Stimulated activated CD4-positive, alpha-beta T cell treated with anti-CD3 and anti-CD28 coated beads, TNF-alpha, amount 100 ng/mL, for 4 hours (primary cell): ENCODE measurements at places on chromosomes 13 and 19.

- no peak for DNase-seq
These were observed 24.3 kb upstream of the TNFSF14 start for GRCh38 chr19:6694147-6694815.

DNA sequence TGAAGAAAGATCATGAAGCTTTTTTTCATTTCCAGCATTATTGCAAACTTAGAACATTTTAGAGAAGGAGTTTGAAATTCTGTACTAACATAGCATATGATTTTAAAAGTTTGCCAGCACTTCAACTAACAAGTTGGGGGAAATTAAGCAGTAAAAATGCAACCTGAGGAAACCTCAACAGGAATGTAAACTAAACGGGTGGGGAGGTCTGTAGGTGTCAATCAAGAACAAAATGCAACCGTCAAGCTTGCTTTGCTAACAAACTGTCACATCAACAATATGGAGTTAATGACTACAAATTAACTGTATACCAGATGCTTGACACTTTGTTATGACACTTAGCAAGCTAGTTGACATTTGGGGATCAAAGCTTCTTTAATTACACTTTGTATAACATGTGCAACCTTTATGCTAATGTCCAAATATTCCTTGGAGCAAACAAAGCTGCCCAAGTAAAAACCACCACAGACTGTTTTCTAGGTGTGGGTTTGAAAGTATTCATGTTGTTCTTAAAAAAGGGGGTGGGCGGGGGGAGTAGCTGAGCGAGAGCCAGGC is 52.1 kb downstream of the DACH1 start:
- DNase-seq: no peak

- no peak for DNase-seq
These were observed at the start of gene UNC13A for GRCh38 chr19:17687857-17688784. Gene UNC13A (minus strand): TSS chr19:17688354. CDS start chr19:17688199, 155 bp downstream.

- DNase-seq: no peak
These were observed 5.9 kb downstream of the MAST1 start for GRCh38 chr19:12843999-12844732.

DNA sequence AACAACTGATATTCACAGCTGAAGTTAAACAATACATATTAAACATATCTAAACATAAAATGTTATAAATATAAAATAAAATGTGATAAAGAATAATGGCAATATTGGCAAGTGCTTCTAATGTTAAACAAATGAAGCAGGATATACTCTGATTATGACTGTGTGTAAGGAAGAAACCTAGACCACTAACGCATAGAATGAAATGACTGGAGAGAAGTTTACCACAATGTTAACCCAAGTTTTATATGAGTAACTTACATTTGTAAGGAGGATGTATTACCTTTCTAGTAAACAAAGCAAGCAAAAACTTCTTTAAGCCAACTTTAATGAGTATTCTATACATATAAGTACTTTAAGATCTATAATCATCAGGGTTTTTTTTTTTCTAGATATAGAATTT is 43.0 kb downstream of the RB1 start:
- DNase-seq: no peak

- no peak for DNase-seq
These were observed 25.9 kb upstream of the CCNP start for GRCh38 chr19:40252395-40252794.

GRCh38 chr13:39417643-39418042 is 185.3 kb downstream of the LHFPL6 start:
- DNase-seq: no peak

DNA sequence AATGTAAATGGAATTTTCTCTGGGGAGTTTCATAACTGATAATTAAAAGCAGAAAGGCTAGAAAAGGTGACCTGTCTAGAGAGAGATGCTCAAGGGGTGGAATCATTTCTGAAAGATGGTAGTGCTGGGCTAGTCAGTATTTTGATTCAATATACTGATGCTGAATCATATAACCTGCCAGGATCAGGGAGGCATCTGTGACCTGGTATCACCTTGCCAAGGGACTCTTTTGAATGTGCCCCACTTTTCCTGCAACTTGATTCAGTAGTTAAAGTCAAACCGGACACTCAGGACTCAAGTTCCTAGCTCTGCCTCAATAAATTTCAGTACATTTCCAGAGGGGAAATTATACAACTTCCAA is 15.8 kb downstream of the LCP1 start:
- no peak for DNase-seq

- no peak for DNase-seq
These were observed 213.1 kb upstream of the SGCG start for GRCh38 chr13:22967669-22968068.

- DNase-seq: no peak
These were observed 68.1 kb downstream of the ARHGEF7 start for GRCh38 chr13:111183087-111183645.

DNA sequence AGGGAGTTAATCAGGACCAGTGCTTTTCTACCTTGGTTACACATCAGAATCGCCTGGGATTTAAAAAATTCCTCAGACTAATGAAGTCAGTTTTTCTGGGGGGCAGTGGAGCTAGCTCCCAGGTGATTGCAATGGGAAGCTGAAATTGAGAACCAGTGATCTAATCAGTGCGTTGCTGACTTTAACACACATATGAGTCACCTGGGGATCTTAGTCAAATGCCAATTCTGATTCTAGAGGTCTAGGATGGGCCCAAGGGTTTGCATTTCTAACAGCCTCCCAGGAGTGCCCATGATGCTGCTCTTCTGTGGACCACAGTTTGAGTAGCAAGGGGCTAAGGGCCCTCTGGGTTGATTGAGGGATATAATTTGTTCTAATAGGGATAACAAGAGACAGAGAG is 54.5 kb downstream of the KL start:
- no peak for DNase-seq

DNA sequence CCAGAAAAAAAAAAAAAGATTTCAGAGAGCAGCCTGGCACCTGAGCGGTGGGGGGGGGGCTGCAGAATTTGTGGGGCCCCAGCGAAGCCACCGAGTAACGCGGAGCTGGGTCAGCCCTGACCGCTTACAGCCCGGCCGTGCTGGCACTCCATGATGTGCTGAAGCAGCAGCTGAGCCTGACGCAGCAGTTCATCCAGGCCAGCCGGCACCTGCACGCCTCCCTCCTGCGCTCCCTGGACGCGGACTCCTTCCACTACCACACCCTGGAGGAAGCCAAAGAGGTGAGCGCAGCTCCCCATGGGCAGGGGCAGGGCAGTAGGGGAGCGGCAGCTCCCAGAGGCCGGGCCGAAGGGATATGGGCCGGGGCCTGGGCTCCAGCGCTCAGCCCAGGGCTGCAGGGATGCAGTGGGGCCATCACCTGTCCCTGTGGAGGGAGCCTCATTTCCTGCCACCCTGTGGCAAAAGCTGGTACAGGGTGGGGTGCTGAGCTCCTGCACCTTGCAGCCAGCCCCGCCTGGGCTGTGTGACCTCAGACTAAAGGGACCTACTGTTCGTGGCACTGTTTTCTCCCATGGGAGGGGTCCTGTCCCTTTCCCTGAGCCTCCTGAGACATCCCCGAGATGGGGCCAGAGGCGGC is 18.3 kb downstream of the C19orf44 start:
- DNase-seq: no peak

GRCh38 chr19:1232652-1233072 is 5.1 kb downstream of the CBARP start:
- DNase-seq: no peak

DNA sequence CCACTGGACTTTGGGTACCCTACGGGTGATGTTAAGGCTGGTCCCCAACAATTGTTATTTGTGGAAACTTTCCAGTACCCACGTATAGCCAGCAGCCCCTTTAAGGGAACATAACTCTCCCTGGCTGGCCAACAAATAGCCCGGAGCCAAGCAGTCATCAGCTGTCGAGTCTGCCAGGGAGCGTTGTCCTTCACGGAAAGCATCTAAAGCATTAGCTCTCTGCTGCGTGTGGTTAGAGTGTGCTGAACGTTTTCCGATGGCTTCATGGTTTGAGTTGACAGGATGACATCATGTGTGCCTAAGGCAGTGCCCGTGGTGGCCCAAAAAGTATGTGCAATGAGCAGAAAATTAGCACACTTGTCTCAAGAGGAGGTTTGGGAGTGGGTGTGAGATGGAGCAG is 3.3 kb upstream of the ZNF556 start:
- DNase-seq: no peak

DNA sequence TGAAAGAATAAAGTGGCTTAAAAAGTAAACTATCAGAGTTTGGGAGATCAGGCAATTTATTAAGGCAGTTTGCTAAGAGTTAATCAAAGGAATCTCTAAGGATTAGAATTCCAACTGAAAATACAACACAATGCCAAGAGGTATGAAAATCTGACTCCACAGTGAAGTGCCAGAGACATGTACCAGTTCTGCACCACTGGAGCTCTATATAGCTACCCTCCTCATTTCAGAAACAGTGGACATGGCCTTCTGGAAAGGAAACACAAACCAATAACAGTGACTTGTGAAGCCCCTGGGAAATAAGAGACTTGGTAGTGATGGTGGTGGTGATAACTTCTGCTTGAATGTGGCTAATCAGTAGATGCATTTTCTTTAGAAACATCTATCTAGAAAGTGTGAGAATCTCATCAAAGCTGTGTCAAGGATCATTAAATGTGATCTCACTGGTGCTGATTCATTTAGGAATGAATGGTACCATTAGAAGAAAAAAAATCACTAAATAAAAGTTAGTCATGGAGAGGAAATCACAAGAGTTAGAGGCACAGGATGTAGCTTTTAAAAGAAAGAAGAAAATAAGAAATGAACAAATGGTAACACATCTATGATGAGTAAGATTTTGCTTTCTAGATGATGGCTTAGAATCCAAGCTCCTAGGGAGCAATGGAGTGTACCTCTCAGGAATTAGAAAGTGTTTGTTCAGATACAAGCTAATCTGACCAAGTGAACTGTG is 20.1 kb upstream of the N4BP2L1 start:
- DNase-seq: no peak

DNA sequence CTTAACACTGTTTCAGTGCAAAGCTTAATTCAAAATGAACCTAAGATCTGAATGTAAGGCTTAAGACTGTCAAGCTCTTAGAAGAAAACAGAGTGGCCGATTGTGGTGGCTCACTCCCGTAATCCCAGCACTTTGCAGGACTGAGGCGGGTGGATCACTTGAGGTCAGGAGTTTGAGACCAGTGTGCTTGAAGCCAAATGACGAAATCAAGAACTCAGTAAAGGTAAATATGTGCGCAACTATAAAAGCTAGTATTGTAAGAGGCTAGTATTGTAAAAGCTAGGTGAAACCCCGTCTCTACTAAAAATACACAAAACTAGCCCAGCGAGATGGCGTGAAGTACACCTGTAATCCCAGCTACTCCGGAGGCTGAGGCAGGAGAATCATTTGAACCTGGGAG is 12.7 kb downstream of the ATP4B start:
- no peak for DNase-seq

DNA sequence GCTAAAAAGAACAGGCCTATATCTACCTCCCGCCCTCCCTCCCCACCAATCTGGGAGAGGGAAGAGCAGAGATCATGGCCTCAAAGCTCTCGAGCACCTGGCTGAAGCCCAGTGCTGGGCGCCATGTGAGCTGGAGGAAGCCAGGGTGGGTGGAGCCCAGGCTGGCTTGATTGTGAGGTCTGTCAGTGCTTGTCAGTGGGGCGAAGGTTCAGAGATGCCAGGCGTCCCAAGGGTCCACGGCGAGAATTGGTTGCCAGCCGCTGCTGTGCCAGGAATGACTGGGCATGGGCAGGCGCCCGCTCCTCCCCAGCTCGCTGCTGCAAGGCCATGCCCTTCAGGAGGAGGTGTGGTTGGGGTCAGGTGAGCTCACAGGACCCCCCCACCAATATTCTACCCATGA is 11.5 kb downstream of the BEST2 start:
- no peak for DNase-seq

- no peak for DNase-seq
These were observed 5.8 kb downstream of the PPFIA3 start for GRCh38 chr19:49125025-49125731.

DNA sequence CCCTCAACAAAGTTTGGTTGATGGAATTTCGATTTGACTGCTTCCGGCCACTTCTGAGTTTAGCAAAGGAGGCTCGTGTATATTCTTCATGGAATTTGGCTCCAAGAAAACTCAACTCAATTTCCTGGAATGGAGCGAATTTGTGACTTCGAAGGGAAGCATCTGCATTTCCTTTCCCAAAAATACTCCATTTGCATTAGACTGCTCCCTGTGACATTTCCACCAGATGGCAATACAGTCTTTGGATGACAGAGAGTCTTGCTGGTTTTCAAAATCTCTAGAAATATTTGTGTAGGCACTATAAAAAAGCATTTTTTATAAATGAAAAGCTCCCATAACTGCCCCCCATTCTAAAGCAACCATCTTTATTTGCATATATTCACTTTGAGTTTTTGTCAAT is 4.1 kb downstream of the C1QTNF9 start:
- DNase-seq: no peak

- no peak for DNase-seq
These were observed 51.2 kb downstream of the FLT3 start for GRCh38 chr13:28049215-28049614.

- no peak for DNase-seq
These were observed 24.6 kb upstream of the ATP8A2 start for GRCh38 chr13:25347151-25347550.
